Panc1 (cell line): ENCODE measurements at places on chromosomes 12 and 14. TPM values are rescaled to one million over a fixed set of nuclear protein-coding genes. Genes with fewer than 3 reads are reported as not detected.
A peak's percentile ranks its signal among the peaks of the same experiment; 100 is the strongest.

The AREL1 gene
- 44.7 TPM for total RNA-seq

The ADAM21 gene
- 0.08 TPM for total RNA-seq

The JDP2 gene
- total RNA-seq, result 17.5 TPM

GRCh38 chr12:65275627-65276026, 2.9 kb upstream of the MSRB3 start:
- no peak overlapping the region for H3K27ac ChIP-seq
- DNase-seq, result no peak
- H3K4me3 ChIP-seq, result no peak overlapping the region
- no peaks in the 10 kb centered on the region for H3K36me3 ChIP-seq
- peaks cover 5% of the 10 kb centered on the region; the same call in 1 of the 2 replicates for H3K4me1 ChIP-seq

GRCh38 chr12:94458877-94459727, 565 bp downstream of the CEP83 start:
- peaks cover 6% of the 10 kb centered on the region; the same call in 1 of the 2 replicates for H3K4me1 ChIP-seq
- H3K27ac ChIP-seq, result peak overlapping the region; percentile 97
- H3K36me3 ChIP-seq, result peaks cover 5% of the 10 kb centered on the region; the same call in 1 of the 2 replicates
- DNase-seq, result no peak
- H3K27me3 ChIP-seq, result no peaks in the 10 kb centered on the region

DNA sequence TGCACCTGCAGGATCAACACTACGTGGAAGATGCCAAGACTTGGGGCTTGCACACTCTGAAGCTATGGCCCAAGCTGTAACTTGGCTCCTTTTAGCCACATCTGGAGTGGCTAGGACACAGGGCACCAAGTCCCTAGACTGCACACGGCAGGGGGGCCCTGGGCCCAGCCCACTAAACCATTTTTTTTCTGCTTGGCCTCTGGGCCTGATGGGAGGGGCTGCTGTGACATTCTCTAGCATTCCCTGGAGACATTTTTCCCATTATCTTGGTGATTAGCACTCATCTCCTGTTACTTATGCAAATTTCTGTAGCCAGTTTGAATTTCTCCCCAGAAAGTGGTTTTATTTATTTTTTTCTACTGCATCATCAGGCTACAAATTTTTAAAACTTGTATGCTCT, 1080.7 kb downstream of the LRFN5 start:
- no peaks in the 10 kb centered on the region for H3K27me3 ChIP-seq
- no peak for DNase-seq
- H3K4me3 ChIP-seq, result no peak overlapping the region
- no peak overlapping the region for H3K27ac ChIP-seq

DNA sequence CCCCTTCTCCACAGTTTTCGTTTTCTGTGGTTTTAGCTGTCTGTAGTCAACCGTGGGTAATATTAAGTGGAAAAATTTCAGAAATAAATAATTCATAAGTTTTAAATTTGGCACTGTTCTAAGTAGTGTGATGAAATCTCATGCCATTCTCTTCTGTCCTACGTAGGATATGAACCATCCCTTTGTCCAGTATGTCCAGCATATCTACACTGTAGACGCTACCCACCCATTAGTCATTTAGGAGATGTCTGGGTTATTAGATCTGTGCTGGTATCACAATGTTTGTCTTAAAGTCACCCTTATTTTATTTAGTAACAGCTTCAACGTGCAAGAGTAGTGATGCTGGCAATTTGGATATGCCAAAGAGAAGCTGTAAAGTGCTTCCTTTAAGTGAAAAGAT, 44.7 kb downstream of the ATF7IP start:
- no peak overlapping the region for H3K4me3 ChIP-seq
- no peaks in the 10 kb centered on the region for H3K27me3 ChIP-seq
- H3K36me3 ChIP-seq, result no peaks in the 10 kb centered on the region

- H3K27ac ChIP-seq, result peak overlapping the region; percentile 49
- H3K36me3 ChIP-seq, result no peaks in the 10 kb centered on the region
- H3K4me3 ChIP-seq, result no peak overlapping the region
- DNase-seq, result no peak
- no peaks in the 10 kb centered on the region for H3K27me3 ChIP-seq
Observed at GRCh38 chr12:50517421-50518048, 12.8 kb downstream of the DIP2B start.

GRCh38 chr14:90512329-90512991, 115.6 kb downstream of the CALM1 start:
- peak overlapping the region; percentile 79 for H3K27ac ChIP-seq
- no peak for DNase-seq
- H3K36me3 ChIP-seq, result no peaks in the 10 kb centered on the region
- H3K27me3 ChIP-seq, result no peaks in the 10 kb centered on the region

DNA sequence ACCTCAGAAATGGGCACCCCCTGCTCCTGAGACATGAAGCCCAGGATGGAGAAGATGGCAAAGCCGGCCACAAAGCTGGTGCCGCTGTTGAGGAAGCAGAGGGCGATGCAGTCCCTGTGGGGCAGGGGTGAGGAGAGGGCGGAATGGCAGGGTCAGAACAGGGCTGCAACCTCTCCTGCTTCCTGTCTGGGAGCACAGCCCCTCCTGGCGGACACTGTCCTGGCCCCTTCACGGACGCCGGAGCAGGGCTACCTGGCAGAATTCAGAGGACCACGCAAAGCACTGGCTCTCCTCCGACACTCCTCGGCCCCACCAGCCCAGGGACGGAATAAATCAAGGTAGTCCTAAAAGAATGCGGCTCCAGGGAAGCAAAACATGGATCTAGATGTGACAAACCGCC, 12.4 kb upstream of the SLC6A12 start:
- H3K27ac ChIP-seq, result no peak overlapping the region
- H3K4me1 ChIP-seq, result no peaks in the 10 kb centered on the region
- H3K4me3 ChIP-seq, result no peak overlapping the region
- no peak for DNase-seq

GRCh38 chr14:68127166-68127565, 307.6 kb downstream of the RAD51B start:
- no peak for DNase-seq
- H3K36me3 ChIP-seq, result no peaks in the 10 kb centered on the region
- H3K27ac ChIP-seq, result peak overlapping the region; percentile 48; the same call in 1 of the 2 replicates
- H3K4me3 ChIP-seq, result no peak overlapping the region
- H3K4me1 ChIP-seq, result peaks cover 7% of the 10 kb centered on the region
- no peaks in the 10 kb centered on the region for H3K27me3 ChIP-seq

- H3K27ac ChIP-seq, result no peak overlapping the region
- no peaks in the 10 kb centered on the region for H3K27me3 ChIP-seq
- H3K4me3 ChIP-seq, result no peak overlapping the region
- no peaks in the 10 kb centered on the region for H3K4me1 ChIP-seq
- no peaks in the 10 kb centered on the region for H3K36me3 ChIP-seq
Observed at GRCh38 chr12:19957308-19958125, 410.8 kb upstream of the PDE3A start.
